Hypothalamus (tissue), 51 donors: ENCODE measurements at places on chromosomes 4 and X.

- DNase-seq, result no peak
Observed at GRCh38 chr4:3311095-3311372, 18.2 kb downstream of the RGS12 start.

DNA sequence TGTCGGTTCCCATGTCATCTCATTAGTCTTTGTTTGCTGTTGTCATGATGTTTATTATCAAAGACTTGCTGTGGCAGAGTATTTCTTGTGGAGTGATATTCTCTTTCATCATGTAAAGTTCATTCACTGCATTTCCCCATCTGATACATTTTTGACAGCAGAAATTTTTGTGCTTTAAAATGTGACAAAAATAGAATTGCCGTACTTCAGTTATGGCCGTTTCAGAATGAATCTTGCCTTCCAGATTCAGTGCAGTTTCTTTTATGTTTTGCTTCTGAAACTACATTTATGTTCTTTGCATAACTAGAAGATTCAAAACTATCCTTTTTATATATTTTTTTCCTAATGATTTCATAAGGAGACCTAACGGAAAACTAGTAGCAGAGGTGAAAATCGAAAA, 10.0 kb downstream of the CSTF2 start:
- no peak for DNase-seq

DNA sequence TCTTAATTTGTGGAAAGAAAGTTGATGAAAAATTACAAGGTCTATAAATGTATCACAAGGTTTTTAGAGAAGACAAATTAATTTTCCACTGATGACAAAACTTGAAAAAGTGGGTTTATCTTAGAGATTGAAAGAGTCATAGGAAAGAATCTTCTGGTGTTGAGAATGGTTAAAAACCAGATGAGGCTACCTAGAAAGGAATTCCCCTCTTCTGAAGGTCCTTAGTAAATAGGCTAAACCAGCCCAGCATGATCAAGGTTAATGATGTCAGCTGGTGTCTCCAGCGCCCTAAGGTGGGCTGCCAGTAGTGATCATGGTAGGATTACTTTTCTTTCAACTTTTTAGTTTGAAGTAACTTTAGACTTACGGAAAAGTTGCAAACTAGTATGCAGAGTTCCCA, 71.8 kb upstream of the PGRMC2 start:
- DNase-seq, result no peak

GRCh38 chrX:39063037-39063436, 261.8 kb downstream of the MID1IP1 start:
- DNase-seq, result no peak

DNA sequence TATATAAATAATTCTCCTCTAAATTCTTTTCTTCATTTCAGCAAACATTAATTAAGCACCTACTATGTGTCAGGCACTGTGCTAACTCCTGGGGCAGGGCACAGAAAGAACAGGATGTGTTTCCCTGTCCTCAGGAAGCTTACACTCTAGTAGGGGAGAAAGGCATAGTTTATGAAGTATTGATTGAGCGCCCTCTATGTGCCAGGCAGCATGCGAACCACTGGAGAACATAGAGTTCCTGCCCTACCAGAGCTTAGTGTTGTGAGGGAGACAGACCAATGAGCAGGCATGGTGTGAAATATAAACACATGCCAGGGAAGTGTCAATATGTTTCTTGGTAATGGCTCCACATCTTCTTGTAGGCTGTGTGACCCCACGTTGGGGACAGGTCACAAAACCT, 3.7 kb downstream of the ADGRG4 start:
- no peak for DNase-seq

GRCh38 chr4:150212927-150213326, 134.7 kb downstream of the DCLK2 start:
- DNase-seq, result no peak

DNA sequence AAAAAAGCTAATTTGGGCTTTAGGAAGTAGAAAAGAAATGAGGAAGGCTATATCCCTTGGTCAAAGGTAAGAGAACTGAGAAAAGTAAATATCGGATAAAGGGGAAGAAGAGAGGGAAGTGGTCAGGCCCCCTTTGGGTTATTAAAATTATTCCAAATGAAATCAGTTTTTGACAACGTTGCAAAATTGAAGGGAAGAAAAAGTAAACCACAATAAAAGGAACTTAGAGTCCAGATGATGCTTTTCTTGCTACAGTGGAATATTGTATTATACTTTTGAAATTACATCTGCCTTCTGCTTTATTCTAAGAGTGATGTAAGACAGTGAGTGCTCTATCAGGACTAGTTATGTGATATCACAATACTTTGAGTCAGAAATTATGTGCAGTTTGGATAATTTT, 59.4 kb upstream of the RBPJ start:
- no peak for DNase-seq

DNA sequence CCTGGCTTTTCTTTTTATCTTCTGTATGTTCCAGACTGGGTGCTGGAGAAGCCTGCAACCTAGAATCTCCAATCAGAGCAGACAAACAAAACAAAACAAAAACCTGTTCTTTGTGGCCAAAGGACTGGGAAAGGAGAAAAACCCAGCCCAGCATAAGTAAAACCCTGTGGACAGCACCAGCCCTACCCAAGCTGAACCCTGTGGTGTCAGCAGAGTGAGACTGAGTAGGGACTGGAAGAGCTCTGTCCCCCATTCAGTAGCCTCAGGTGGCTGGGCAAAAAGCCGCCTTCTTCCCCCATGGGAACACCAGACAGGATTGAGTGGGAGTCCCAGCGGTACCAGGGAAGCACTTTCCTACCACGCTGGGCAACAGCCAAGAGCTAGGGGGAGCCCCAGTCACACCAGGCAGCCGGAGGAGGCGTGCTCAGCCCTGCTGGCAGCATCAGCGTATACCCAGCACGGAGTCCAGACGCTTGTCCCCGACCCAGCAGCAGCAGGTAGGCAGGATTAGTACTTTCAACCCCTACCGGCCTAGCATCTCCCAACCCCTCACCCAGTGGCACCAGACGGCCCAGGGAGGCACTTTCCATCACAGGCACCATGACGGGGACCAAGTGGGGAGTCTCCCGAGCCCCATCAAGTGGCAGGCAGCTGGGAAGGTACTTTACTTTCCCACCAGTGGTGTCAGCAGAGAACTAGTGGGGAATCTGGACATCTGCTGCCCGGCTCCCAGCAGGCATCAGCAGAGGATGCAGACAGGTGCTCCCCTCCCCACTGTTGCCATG, 8.6 kb upstream of the JADE3 start:
- DNase-seq, result peak; percentile 82

- no peak for DNase-seq
Observed at GRCh38 chr4:23654791-23655190, 235.1 kb downstream of the PPARGC1A start.

GRCh38 chrX:100680756-100681155, 36.8 kb downstream of the SRPX2 start:
- DNase-seq, result no peak

- no peak for DNase-seq
Observed at GRCh38 chr4:37628977-37629609, 57.1 kb downstream of the RELL1 start.

- no peak for DNase-seq
Observed at GRCh38 chrX:87636533-87636932, 118.9 kb downstream of the KLHL4 start.

DNA sequence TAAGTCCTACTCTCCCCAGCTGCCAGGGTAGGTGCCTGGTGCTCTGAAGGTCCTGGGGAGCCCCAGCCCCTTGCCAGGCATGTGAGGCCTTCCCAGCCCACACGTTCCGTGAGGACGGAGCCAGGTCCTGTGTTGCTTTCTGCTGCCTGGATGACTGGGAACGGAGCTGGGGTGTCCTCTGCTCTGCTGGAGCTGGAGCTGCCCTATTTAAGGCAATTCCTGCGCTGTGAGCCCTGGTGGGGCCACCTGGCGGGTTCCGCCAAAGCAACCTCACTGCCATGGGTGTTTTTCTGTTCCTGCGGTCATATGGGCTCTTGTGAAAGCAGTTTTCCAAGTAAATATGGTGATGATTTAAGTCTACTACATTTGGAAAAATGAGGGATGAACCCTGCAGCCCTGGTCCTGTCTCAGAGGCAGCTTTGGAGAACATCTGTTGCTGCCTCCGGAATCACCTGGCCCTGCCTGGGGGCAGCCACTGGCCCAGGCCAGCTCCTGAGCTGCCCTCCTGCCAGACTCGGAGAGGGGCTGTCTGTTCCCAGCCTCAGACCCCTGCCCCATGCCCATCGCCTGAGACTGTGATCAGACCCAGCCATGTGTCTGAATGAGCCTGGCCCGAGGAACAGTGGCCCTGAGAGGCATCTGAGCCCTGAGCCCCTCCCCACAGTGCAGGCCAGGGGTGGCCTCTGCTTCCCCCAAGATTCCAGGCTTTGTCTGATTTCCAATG, 33.2 kb downstream of the FGFRL1 start:
- DNase-seq, result no peak

- DNase-seq, result no peak
Observed at GRCh38 chrX:26019386-26019785, 118.8 kb upstream of the MAGEB18 start.

DNA sequence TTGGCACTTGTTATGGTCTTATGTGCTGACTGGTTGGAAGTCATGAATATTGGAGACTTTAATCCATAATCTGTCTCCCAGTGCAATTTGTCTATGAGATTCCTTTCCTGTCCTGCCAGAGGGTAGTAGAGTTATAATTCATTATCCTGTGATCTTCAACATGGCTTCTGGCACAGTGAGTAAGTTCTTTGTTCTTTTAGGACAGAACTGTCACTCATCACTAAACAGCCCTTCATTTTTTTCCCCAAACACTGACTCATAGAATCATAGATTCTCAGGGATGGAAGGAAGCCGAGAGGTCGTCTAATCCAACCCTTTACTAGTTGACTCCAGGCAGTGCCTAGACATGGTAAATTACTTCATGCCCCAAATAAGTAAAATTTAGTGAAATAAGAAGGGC, 78.4 kb downstream of the LUZP4 start:
- DNase-seq, result no peak

DNA sequence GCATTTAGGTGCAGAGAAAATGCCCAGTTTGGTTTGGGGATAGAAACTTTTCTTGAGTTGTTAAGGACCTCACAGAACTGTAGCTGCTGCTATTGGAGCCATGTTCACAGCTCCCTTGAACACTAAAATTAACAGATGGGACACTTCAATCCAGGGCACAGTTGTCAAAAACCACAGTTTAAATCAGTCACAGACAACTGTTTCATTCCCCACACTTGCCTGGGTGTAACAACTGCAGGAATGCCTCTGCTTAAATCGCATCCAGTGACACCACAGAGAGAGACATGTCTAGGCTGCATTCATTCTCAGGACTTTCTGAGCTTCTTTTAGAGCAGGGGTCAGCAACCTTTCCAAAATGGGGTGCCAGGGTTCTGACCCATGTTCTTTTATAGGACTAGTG, 12.7 kb upstream of the CAPN6 start:
- no peak for DNase-seq
